ENCODE measurements at places on chromosomes 4 and X.
A peak's percentile ranks its signal among the peaks of the same experiment; 100 is the strongest.

GRCh38 chr4:25638806-25639205, 16.8 kb upstream of the SLC34A2 start:
- H3K4me1 ChIP-seq = no peaks in the 10 kb centered on the region
- no peak overlapping the region for H3K4me3 ChIP-seq
- H3K27me3 ChIP-seq = no peaks in the 10 kb centered on the region
- no peaks in the 10 kb centered on the region for H3K36me3 ChIP-seq
- DNase-seq = no peak

DNA sequence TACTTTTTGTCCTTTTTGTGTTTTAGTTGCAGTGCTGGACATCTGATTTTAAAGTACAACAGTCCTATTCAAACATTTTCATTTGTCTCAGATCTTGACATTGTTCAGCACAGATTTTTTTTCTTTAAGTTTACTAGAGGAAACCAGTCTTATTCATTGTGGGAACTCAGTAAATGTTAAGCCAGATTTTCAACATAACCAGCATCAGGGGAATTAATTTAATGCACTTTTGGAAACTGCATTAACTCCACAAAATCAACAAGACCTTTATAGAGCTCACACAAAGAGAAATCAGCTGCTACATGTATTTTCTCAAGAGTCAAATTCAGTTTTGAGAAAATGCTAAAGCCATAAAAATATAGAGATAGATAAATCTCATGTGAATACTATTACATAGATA, 9.9 kb downstream of the CPE start:
- H3K27me3 ChIP-seq = peaks cover 8% of the 10 kb centered on the region
- H3K36me3 ChIP-seq = no peaks in the 10 kb centered on the region
- H3K4me3 ChIP-seq = no peak overlapping the region
- no peak overlapping the region for H3K27ac ChIP-seq
- no peaks in the 10 kb centered on the region for H3K4me1 ChIP-seq
- no peak for DNase-seq

- no peak overlapping the region for H3K4me3 ChIP-seq
- no peak overlapping the region for H3K27ac ChIP-seq
- peaks cover 16% of the 10 kb centered on the region for H3K4me1 ChIP-seq
- DNase-seq = no peak
- no peaks in the 10 kb centered on the region for H3K27me3 ChIP-seq
- no peaks in the 10 kb centered on the region for H3K36me3 ChIP-seq
These were observed 48.1 kb upstream of the BCOR start for GRCh38 chrX:40145923-40146261.

GRCh38 chr4:96525898-96526297, 686.0 kb downstream of the PDHA2 start:
- no peak for DNase-seq
- no peak overlapping the region for H3K27ac ChIP-seq
- H3K4me1 ChIP-seq = no peaks in the 10 kb centered on the region
- no peak overlapping the region for H3K4me3 ChIP-seq
- H3K27me3 ChIP-seq = no peaks in the 10 kb centered on the region
- no peaks in the 10 kb centered on the region for H3K36me3 ChIP-seq

DNA sequence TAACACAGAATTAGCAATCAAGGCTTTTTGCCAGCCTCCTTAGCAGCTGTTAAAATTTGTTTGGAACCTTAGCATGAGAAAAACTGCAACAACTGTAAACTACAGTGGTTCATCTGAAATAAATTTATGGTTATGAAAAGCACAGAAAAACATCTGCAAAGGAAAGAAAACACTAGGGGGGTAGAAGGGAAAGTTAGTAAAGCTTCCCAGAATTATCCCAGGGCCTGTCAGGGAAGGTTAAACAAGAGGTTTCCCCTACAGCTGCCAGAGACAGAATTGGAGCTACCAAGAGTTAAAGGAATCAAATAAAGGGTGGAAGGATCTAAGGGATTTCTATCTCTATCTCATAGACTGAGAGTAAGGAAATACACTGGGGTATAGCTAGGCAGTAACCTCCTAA, 234.7 kb upstream of the DIAPH2 start:
- no peaks in the 10 kb centered on the region for H3K27me3 ChIP-seq
- H3K4me1 ChIP-seq = no peaks in the 10 kb centered on the region
- H3K36me3 ChIP-seq = no peaks in the 10 kb centered on the region

GRCh38 chr4:1683261-1683735, 815 bp downstream of the FAM53A start:
- DNase-seq = no peak
- peaks cover 18% of the 10 kb centered on the region for H3K4me1 ChIP-seq
- peak overlapping the region; percentile 90 for H3K4me3 ChIP-seq
- H3K27me3 ChIP-seq = no peaks in the 10 kb centered on the region
- peak overlapping the region; percentile 57 for H3K27ac ChIP-seq
- H3K36me3 ChIP-seq = no peaks in the 10 kb centered on the region

DNA sequence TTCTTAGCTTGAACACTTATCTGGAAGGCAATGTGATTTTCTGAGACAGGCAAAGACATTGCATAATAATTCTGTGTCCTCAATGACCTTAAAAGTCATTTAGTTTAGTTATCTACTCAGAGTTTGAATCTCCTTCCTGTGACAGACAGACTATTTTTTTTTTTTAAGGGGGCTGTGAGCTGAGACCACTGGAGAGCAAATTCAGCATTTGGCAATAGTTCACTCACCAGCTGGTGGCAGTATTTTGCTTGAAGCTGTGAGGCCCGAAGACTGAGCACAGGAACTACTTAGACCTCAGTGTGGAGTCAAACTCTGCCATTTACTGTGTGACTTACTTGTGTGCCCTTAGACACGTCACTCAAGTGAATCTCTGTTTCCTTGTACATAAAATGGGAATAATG, 22.9 kb upstream of the CPE start:
- no peak overlapping the region for H3K4me3 ChIP-seq
- DNase-seq = no peak
- H3K27me3 ChIP-seq = peaks cover 5% of the 10 kb centered on the region
- H3K27ac ChIP-seq = no peak overlapping the region
- no peaks in the 10 kb centered on the region for H3K36me3 ChIP-seq

GRCh38 chr4:20684852-20685763, 15.2 kb upstream of the PACRGL start:
- H3K4me3 ChIP-seq = no peak overlapping the region
- DNase-seq = peak; percentile 16
- no peak overlapping the region for H3K27ac ChIP-seq
- no peaks in the 10 kb centered on the region for H3K36me3 ChIP-seq
- no peaks in the 10 kb centered on the region for H3K27me3 ChIP-seq
- H3K4me1 ChIP-seq = no peaks in the 10 kb centered on the region

- peaks cover 12% of the 10 kb centered on the region for H3K4me1 ChIP-seq
- no peak for DNase-seq
- H3K4me3 ChIP-seq = no peak overlapping the region
- H3K27ac ChIP-seq = no peak overlapping the region
These were observed 2.8 kb downstream of the GPR101 start for GRCh38 chrX:137031039-137031438.
